ENCODE measurements at places on chromosomes 11 and 22.

- no peak for DNase-seq
Measured at GRCh38 chr22:40951795-40952605, 822 bp downstream of the RBX1 start.

- no peak for DNase-seq
Measured at GRCh38 chr11:91846649-91847048, 378.0 kb upstream of the FAT3 start.

- DNase-seq, result no peak
Measured at GRCh38 chr11:134385774-134386565, 26.1 kb downstream of the B3GAT1 start.

GRCh38 chr11:111378185-111378860, 752 bp downstream of the POU2AF1 start:
- no peak for DNase-seq

GRCh38 chr22:21780259-21780658, 44.7 kb upstream of the YPEL1 start:
- DNase-seq, result no peak

DNA sequence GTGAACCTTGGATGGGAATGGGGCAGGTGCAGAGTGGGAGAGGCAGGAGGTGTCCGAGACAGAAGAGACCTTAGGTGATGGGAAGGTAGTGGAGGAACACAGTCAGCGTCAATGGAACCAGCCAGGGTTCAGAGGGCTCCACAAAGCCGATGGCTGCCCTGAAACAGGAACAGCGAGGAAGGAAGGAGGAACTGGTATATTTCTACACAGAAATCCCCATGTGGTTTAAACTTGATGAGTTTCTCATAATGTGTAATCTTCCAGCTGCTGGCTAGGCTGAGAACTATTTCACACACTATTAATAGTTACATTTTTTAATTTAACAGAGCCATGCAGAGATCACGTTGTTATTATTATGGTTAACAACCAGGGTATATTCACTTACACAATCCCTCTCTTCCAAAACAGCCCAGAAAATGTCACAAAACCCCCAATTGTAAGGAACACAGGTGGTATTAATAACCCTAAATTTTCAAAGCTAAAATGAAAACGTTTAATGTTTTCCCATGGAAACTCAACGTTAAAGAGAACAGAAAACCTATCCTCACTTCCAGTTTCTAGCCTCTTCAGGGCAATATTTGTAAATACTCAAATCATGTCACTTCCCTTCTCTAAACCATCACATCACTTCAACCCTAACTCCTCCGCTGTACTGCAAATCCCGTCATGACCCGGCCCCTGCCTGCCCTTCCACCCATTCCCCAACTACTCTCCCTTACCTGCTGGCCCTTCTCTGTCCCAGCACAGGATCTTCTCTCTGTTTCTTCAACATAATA, 74.5 kb upstream of the ARFGAP3 start:
- no peak for DNase-seq

DNA sequence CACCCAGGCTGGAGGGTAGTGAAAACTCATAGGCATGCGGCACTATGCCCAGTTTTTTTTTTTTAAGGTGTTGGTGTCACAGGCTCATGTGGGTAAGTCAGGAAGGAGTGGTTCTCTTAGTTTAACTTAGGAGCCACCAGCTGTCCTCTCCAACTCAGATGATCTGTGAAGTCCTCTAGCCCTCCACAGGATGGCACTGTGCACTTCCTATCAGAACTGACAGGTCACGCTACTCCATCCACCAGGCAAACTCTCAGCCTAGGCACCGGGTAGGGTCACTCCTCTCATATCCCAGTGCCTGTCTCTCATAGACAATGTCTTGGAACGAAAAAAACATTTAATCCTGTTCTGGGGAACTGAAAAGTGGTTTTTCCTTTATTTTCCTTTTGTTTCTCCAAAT, 16.5 kb downstream of the NAP1L4 start:
- no peak for DNase-seq

DNA sequence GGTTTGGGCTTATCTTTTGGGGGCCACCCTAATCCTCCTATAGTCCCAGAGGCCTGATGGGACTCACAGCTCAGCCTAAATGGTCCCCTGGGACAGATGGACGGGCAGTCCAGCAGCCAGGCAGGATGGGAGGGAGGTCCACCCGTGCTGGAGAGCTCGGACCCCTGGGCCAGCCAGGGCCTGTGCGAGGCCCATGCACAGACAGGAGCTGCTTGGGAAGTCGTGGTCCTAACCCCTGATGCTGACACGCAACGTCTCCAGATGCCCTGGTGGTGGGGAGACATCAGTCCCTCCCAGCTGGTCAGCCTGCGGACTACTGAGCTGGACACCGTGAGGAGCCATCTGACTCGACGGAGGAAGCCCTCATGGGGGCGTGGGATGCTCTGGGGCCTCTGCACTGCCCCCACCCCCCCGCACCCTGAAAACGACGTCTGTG, 31.2 kb upstream of the MUC5AC start:
- DNase-seq, result no peak

- no peak for DNase-seq
Measured at GRCh38 chr22:17931400-17931825, 92.9 kb downstream of the MICAL3 start.

GRCh38 chr11:67544616-67545242, 21.5 kb upstream of the CABP2 start:
- no peak for DNase-seq

GRCh38 chr11:65505466-65506289, 6.8 kb downstream of the MALAT1 start:
- no peak for DNase-seq

- DNase-seq, result no peak
Measured at GRCh38 chr11:95121698-95122097, 32.1 kb downstream of the ENDOD1 start.

DNA sequence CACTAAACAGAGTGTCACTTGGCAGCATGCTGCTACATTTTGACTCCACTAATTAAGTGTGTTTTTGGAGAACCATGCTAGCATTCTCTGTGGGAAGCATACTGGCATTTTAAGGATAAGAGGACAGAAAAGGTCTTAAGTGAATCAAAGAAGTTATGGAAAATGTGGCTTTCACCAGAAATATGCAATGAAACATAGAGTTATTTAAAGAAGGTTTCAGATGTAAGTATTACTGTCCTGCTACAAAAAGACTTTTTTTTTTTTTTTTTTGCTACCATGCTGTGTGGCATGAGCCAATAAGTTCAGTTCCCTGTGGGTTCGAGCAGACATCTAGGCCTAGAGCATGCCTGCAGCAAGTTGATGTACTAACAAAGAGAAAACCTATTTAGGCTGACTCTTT, 187.6 kb downstream of the MSANTD4 start:
- DNase-seq, result no peak

DNA sequence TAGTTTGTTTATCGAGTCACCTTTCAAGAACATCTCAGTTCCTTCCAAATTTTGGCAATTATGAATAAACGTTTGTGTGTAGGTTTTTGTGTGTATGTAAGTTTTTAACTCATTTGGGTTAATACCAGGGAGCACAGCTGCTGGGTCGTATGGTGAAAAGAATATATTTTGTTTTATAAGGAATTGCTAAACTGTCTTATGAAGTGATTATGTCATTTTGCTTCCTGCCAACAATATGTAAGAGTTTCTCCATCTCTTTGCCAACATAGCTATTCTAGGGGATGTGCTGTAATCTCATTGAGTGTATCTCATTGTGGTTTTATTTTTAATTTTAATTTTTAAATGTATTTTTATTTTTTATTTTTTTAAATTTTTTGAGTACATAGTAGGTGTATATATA, 27.3 kb downstream of the BCL2L13 start:
- DNase-seq, result no peak
